ENCODE measurements at places on chromosomes 13 and 19. TPM values are rescaled to one million over a fixed set of nuclear protein-coding genes. Genes with fewer than 3 reads are reported as not detected.

The NTF4 gene
- total RNA-seq = not detected

The ZBTB32 gene
- total RNA-seq = 126 TPM

The TMED1 gene
- total RNA-seq = 21.0 TPM

GRCh38 chr19:15108145-15108844 lies 1.1 kb downstream of the SYDE1 start:
- DNase-seq = no peak

- peak; percentile 44 for DNase-seq
Measured at GRCh38 chr19:54266133-54266532, 9.1 kb upstream of the LILRB5 start.

GRCh38 chr13:49895826-49896225 lies 40.3 kb downstream of the SPRYD7 start:
- DNase-seq = no peak

- no peak for DNase-seq
Measured at GRCh38 chr13:112870051-112870331, 99.0 kb upstream of the MCF2L start.

DNA sequence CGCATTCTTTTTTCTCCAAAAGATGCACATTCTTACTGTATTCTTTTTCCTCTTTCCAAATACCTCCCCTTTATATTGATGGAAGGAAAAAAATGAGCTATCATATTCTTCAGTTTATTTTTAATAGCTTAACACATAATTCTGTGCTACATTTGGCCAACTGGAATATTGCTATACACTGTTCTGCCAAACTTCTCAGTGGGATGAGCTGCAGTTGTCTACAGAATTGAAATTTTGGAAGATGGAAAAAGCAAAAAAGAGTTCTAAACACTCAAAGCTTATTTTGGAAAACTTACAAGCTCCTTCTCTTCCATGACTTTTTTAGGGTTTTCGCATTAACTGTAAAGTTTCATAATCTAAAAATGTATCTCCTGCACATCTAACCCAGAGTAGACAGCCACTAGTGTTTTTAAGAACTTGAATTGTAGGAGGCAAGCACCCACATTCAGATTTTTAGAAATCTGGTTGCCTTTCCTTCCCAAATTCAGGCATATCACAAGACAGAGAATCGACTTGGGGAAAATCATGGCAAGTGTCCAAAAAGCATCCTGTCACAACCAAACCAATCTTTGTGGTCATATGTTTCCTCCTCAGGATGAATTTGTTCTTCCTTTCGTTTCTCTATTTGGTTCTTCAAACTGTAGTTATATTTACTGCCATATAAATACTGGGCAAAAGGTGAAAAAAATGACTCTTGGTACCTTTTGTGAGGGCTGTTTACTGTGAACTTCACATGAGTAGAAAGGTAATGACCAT lies 111.4 kb upstream of the FRY start:
- DNase-seq = no peak
